Hepatocyte (in vitro differentiated cells): ENCODE measurements at places on chromosomes 7 and 10.

DNA sequence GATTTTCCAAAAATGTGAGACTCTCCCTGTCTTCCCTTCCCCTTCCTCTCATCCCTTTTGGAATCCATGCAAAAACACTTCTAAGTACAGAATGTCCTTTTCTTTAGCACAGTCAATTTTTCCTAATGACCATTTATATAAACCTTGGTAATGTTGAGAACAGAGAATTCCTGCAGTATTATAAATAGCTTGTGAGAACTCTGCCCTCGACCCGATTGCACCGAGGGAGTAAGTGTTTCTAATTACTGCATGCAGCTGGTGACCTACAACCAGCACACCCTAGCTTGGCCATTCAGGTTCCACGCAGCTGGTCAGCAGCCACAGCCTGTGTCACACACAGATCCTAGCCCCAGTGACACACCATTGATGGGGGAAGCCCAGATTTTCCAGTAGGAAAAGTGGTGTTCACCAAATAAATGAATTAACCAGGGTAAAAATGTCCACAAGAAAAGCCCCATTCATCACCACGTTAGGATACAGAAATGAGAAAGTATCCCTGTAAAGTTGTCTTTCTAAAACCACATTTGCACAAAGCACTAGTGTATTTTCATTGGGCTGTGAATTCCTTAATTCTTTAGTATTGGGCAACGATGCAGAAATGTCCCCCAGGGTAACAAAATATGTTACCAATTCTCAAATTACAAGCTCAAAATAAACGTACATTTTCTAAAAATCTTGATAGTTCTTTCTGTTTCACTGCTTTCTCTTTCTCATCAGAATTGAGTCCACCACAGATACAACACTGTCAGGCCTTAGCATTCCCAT lies 499.0 kb upstream of the KLF6 start:
- DNase-seq = no peak

DNA sequence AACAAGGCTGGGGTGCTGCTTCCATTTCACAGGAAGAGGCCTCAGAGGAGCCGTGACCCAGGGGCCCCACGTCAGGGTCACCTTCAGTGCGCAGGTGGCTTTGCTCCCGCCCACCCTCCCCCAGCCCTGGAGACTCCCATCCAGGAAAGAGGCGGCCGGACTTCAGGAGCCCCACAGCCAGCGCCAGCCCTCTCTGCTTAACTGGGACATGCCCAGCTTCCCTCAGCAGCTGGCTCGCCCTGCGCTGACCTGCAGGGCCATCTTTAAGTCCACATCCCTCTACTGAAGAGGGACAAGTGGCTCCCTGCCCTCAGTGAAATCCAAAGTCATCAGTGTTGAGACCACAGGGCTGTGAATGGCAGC lies 141.9 kb upstream of the PPP2R2D start:
- no peak for DNase-seq

DNA sequence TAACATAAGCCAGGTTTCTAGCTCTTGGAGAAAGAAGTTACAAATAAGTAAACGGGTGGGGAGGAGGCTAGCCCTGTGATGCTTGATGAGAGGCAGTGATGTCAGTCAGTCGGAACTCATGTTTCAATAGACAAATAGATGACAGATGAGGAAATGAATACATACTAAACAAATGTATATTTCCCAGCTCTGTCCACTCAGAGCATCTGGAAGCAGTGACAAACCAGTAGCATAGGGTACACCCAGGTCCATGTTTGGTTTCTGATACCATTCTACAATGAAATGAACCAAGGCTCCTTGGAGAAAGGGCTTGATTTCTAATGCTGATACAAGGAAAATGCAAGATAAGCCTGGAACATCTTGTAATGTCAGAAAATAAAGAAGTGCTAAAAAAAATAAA lies 30.6 kb downstream of the PODXL start:
- DNase-seq = no peak

DNA sequence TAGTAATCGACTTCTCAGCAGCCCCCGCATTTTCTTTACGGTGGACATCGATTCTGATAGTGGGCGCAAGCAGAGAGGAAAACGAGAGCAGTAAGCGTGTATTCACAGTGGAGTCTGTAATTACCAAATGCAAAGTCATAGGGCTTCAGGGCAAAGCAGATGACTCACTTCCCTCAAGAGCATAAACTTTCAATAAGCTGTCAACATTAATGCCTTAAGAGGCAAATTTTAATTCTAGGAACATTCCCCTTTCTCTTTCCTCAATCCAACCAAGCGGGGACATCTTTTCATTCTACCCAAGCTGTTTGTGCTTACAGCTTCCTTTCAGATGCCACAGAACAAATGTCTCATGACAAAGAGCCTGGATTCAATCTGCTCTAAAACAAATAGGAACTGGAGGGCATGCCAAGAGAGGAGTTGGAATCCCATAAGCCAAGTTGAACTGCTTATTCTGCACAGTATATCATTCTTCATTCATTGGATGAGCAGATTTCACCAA lies 48.6 kb downstream of the MALSU1 start:
- DNase-seq = no peak
